ENCODE measurements at places on chromosomes 7 and 10.

DNA sequence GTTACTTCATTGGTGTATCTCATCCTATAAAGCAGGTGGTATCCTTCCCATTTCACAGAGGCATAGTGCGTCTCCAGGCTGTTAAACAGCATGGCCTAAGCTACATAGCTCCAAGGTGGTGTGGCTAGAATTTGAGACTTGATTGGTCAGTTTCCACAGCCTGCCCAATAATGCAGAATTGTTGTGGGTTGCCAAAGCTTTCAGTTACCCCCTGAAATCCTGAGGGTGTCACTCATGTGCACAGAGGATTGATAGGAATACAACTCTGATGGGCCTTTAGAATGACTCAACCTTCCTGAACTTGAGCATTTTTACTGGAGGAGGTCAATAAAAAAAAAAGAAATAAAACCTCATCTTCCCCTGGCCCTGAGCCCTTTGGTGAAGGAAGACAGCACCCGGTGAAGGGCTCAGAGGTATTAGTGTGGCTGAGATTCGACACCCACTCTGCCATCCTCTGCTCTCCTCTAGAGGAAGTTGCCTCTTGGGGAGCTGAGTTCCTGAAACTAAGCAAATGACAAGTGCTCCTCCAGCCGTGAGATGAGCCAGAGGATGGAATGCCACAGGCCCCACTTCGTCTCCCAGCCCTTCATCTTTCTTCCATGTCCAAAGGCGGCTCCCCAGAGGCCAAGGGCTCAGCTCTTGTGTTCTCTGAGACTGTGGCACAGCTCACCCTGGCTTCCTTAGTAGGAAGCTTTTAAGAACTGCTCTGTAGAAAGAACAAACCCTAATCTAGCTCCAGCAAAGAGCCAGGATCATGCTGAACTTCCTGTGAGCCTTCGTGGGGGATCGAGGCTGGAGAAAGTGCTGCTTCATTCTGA lies 1.0 kb downstream of the ACSL5 start:
- DNase-seq, result no peak

DNA sequence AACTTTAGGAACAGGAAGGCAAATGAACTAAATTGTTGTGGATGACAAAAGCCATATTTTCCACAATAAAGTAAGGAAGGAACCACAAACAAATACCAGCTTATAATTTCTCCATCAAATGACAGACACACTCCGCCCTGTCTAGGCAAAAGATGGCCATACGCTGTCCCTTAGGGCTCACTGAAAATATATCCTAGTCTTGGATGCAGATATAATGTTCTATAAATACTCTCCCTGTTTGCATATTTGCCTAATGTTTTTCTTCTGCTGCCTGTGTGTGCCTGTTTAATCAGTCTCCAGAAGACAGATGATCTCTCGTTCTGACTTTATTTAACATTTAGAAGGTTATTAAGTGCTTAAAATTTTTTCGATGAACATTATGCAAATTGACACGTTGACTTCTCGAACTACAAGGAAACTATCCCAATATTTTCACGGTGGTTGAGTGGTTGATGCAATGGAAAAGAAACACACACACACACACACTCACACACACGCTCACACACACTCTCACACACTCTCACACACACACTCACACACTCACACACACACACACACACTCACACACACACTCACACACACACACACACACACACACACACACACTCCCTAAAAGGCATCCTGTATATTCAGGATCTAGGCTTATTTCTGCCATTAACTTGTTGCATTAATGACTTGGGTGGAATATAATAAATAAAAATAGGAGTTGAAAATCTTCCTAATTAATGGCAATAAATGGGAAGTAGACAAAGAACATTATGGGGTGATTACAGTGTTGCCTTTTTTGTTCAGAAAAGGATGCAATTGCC lies 297.1 kb downstream of the PRPF18 start:
- DNase-seq, result no peak

- DNase-seq, result peak; percentile 10
Observed at GRCh38 chr10:7015457-7015856, 395.4 kb downstream of the SFMBT2 start.

DNA sequence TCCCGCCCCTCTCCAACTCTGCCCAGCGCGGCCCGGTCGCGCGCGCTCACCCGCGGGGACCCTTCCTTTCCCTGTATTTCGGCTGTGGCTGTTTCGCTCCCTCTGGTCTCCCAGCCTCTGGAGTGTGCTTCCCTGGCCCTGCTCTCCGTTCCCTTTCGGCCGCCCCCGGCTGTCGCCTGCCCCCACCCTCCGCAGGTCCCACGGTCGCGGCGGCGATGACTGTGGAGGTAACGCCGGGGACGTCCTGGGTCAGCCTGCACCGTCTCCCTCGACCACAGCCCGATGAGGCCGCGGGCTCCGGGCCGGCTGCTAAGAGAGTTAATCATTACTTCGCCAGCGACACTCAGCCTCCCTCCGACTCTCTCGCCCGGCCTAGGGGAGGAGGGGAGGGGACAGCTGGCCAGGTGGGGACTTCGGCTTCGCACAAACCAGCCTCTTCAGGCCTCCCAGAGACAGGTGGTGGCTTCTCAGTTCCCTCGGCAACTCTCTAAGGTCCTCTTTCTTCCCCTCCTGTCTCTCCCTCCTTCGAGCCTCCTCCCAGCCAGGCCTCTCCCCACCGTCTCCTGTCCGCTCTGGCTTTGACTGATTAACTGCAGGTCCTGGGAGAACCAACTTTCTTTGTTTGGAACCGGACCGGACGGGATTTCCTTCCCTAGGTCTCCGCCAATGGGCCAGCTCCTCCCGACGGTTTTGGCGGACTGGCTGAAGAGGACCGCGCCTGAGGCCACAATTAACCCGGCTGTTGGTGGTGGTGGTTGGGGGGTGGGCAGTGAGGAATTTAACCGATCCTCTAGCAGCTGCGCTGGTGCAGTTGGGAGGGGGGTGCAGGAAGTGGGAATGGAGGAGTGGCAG lies 5.6 kb upstream of the PAX2 start:
- no peak for DNase-seq

- DNase-seq, result no peak
Observed at GRCh38 chr7:50838675-50839377, 56.1 kb upstream of the GRB10 start.

- DNase-seq, result peak; percentile 3
Observed at GRCh38 chr7:72098807-72099580, 313.1 kb downstream of the CALN1 start.

GRCh38 chr7:712381-713138 lies 13.9 kb upstream of the DNAAF5 start:
- no peak for DNase-seq

GRCh38 chr10:94963901-94964300 lies 25.4 kb downstream of the CYP2C9 start:
- peak; percentile 14 for DNase-seq

- no peak for DNase-seq
Observed at GRCh38 chr10:35133586-35133985, 6.9 kb downstream of the CREM start.

- DNase-seq, result no peak
Observed at GRCh38 chr10:51377932-51378599, 303.8 kb downstream of the PRKG1 start.

DNA sequence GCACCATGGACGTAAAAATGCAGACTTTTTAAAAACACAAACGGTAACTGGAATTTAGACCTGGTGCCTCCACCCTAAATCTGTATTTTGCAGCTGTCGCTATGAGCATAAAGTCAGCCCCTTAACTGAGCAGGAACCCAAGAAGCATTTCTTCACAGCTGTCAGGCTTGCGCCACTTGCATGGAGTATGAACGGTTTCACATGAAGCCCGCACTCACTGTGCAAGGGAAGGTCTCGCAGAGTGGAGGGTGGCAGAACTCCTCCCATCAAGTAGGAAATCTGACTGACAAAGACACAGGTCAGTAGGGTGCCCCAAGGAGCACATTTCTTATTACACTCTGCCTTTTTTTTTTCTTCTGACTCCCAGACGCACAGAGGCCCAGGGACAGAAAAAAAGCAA lies 58.5 kb downstream of the ELMO1 start:
- DNase-seq, result no peak

GRCh38 chr10:4436103-4436502 lies 389.9 kb upstream of the AKR1E2 start:
- DNase-seq, result no peak

- no peak for DNase-seq
Observed at GRCh38 chr10:74794531-74794930, 31.9 kb upstream of the KAT6B start.

DNA sequence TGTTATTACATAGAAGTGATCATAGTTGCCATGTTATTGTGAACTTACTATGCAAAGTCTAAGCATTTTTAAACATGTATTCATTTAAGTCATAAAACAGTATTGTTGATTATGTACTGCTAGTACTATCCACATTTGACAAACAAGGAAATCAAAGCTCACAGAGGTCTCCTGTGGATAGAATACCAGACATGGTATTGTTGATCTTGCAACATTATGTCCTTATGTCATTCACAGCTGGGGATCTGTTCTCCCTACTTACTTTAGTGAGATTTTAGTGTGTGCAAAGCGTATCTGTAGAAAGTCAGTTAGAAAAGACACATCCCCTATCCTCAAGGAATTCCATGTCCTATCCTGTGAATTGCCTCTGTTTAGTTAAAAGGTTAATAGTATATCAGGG lies 106.1 kb downstream of the SND1 start:
- DNase-seq, result no peak

Data from umbilical cord (tissue), 2 donors.